ENCODE measurements at places on chromosomes 4 and X.

- no peak for DNase-seq
Measured at GRCh38 chr4:123471655-123472369, 75.2 kb downstream of the SPRY1 start.

GRCh38 chr4:108445716-108446115 lies 174.7 kb upstream of the RPL34 start:
- DNase-seq: no peak

DNA sequence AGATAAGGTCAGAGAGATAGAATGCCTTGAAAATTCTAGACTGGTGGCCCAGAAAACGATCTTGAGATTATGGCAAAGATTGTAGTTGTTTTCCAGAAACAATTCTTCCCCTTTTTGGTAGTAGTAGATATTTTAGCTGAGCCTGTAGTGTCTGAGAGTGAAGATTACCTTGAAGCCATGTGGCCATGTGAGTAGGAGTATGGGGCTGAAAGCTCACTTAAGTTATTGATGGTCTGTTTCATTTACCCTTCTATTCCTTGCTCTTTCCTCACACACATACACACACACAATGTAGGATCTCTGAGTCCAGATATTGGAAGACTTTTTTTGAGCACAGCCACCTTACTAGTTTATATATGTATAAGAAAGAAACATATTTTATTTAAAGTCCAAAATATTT lies 941.6 kb upstream of the GRID2 start:
- no peak for DNase-seq

GRCh38 chrX:77009691-77010090 lies 437.5 kb upstream of the FGF16 start:
- DNase-seq: no peak

GRCh38 chr4:47490550-47490949 lies 5.5 kb downstream of the ATP10D start:
- no peak for DNase-seq

DNA sequence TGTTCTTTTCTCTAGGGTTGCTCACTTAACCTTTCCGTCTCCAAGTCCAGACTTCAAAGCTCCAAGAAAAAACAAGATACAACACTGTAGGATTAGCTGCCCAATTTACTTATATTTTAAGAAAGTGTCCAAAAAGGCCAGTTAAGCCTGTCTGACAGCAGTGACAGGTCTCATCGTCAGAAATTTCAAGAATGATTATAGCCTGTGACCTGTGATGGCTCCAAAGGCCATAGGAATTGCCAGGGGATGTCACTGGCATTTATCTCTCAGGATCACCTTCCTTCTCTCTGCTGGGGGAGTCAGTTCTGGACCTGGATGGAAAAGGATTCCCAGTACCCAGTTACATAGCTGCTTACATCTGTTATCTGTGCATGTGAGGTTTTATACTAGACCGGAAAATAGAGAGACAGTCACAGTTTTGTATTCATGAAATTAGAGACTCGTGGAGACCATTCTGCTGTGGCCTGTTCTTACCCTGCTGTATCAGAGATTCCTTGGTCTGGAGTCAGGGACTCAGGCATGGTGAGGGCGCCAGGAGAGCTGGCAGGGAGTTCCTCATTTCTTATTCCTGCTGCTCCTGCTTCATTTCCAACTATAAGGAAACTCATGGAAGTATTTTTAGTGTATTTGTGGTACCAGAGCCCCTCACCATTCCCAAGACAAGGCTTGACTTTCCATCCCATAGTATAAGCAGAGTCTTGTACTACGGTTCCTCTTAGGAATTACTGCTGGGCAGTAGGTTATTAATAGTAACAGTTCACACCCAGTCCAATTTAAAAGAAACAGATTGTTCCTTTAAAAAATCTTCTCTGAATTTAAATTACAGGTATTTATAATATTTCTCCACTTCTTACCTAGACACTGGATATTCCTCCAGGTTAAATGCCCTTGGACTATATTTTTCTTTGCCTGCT lies 220.8 kb downstream of the SHROOM3 start:
- no peak for DNase-seq

- DNase-seq: no peak
Measured at GRCh38 chrX:154986826-154987575, 35.5 kb downstream of the F8 start.

GRCh38 chr4:153472122-153473037 lies 6.2 kb downstream of the TMEM131L start:
- DNase-seq: no peak

GRCh38 chr4:173139561-173139960 lies 29.1 kb upstream of the GALNT7 start:
- no peak for DNase-seq

GRCh38 chr4:150150629-150151062 lies 72.4 kb downstream of the DCLK2 start:
- no peak for DNase-seq

DNA sequence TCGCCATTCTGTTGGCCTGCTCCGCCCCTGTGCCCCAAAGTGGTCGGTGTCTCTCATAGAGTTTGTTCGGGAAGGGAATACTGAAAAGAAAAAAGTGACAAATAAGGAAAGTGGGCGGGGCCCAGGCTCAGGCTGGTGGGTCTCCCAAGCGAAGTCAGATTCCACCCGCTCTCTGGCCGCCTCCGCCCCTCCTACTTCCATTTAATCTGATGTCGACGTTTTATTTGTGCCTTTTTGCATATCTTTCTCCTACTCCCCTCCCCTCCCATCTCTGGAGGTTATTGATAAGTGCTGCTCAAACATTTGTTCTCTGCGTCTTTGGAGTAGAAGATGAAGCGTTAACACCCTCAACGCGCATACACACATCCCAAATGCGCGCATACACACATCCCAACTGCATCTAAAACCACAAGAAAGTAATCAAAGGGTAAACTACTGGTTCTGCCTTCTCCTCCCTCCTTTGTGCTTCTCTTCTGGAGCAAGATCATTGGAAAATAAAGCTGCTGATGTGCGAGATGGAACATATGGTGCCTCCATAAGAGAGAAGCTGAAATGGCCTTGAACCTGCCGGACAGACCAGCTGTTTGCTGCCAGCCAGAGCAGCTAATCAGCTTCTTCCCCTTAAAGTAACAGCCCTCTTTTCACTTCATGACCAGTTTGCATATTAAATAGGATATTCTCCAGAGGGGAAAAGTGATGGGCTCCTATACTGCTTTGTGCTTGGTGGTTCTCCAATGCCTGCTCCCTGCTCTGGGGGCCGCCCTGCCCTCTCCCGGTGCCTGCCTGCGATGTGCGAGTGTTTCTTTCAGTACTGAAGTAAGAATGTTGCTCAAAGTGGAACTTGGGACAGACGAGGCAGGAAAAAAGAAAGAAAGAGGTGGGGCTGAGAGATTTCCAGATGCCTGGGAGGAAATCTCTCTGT lies 3.1 kb downstream of the MAMLD1 start:
- DNase-seq: no peak

DNA sequence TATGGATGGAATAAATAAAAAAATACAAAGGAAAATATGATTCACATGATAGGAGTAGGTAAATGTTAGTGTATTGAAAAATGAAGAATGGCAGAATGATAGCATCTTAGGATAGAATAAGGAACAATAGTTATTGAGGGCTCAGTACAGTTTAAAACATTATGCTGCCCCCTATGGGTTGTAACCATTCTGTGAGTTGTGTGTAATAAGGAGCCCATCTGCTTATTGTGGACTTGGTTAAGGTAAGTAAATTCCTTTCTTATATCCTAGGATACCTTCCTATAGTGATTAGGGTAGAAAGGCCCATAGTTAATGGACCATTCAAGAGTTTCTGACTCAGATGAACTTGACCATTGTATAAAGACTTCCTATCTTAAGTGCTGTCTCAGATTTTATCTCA lies 195.8 kb downstream of the PDHA2 start:
- DNase-seq: no peak

GRCh38 chrX:2385224-2385623 lies 115.6 kb downstream of the DHRSX start:
- no peak for DNase-seq

- no peak for DNase-seq
Measured at GRCh38 chr4:40886931-40887763, 137.4 kb downstream of the NSUN7 start.

GRCh38 chr4:114464726-114465272 lies 133.8 kb upstream of the UGT8 start:
- DNase-seq: no peak

DNA sequence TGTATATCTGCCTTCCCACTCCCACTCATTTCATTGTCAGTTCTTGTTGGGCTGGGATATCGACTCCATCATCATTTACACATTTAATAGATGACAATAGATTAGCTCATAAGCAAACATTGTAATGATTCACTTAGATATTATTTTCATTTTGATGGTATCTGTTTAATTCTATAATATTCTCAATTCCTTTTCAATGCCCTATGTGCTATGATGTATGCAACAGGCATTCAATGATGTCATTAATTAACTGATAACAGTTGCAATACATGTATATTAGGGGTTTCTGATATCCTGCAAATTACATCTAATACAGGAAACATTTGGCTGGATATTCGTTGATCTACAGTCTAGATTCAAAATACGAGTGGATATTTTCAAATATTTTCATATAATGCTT lies 850.5 kb downstream of the CCSER1 start:
- no peak for DNase-seq

DNA sequence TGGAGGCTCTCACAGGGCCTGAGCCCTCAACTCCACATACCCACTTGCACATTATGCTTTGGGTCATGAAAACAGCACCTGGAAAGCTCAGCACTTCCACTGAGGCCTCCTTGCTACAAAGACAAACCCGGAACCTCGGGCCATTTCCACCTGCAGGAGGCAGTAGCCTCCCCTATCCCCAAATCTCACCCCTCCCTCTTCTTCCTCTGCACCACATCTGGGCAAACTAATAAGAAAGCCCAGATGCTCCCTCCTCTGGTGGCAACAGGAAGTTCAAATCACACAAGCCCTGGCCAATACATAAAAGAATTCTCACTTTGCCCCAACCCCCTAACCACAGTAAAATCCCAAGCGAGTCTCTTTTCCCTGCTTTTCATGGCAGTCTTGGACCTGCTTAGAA lies 136.4 kb downstream of the MAPK10 start:
- no peak for DNase-seq

DNA sequence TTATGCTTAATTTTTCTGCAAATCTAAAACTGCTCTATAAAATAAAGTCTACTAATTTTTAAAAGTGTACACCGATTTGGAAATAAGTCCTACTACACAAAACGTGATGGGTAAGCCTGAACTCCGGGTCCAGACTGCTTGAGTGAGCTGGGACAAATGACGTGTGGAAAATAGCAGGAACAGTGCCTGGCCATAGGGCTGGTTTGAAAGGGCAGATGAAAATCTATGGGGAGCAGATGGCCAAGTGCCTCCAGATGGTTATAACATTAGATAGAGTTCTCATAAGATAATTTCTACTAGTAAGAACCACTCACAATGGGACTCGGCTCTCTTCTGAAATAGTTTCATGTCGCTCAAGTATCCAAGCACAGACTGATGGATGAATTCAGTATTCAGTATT lies 52.5 kb downstream of the F11 start:
- DNase-seq: no peak
